Glomerular endothelial cell (primary cell): ENCODE measurements at places on chromosomes 6 and 20. TPM values are rescaled to one million over a fixed set of nuclear protein-coding genes. Genes with fewer than 3 reads are reported as not detected.

CGAS gene
- 3.4 and 7.7 TPM in 2 replicates for total RNA-seq

RAB32 gene
- total RNA-seq: 76.8 and 148 TPM in 2 replicates

LPA gene
- not detected in 2 replicates for total RNA-seq

LMBRD1 gene
- total RNA-seq: 33.8 and 34.5 TPM in 2 replicates

SLC13A3 gene
- total RNA-seq: 0.10 and 0.47 TPM in 2 replicates

SLC22A1 gene
- not detected in 2 replicates for total RNA-seq

TMEM244 gene
- total RNA-seq: not detected in 2 replicates

NMBR gene
- total RNA-seq: not detected in 2 replicates

FAM50B gene
- 6.8 and 8.3 TPM in 2 replicates for total RNA-seq

POM121L2 gene
- not detected in 2 replicates for total RNA-seq

MYH7B gene
- total RNA-seq: not detected in 2 replicates

CD24 gene
- 6.4 and 38.0 TPM in 2 replicates for total RNA-seq

BPI gene
- not detected in 2 replicates for total RNA-seq

SLC17A3 gene
- total RNA-seq: not detected in 2 replicates

SLC22A16 gene
- not detected in 2 replicates for total RNA-seq

TMC2 gene
- total RNA-seq: not detected in 2 replicates

FERMT1 gene
- total RNA-seq: 1.2 and 3.9 TPM in 2 replicates

PIGU gene
- total RNA-seq: 17.7 and 24.4 TPM in 2 replicates

RNF39 gene
- total RNA-seq: not detected in 2 replicates

ZSCAN23 gene
- total RNA-seq: 1.2 and 2.0 TPM in 2 replicates

NR2E1 gene
- not detected in 2 replicates for total RNA-seq

C6orf118 gene
- total RNA-seq: not detected in 2 replicates

GTSF1L gene
- total RNA-seq: not detected in 2 replicates

C20orf141 gene
- total RNA-seq: not detected in 2 replicates

PTK6 gene
- total RNA-seq: not detected in 2 replicates

TSPO2 gene
- not detected in 2 replicates for total RNA-seq

RIMS4 gene
- not detected in 2 replicates for total RNA-seq

FNDC11 gene
- total RNA-seq: 0.44 and 0.99 TPM in 2 replicates

CRISP2 gene
- not detected in 2 replicates for total RNA-seq

ANGPT4 gene
- total RNA-seq: not detected in 2 replicates

COL21A1 gene
- total RNA-seq: 0.29 and 0.82 TPM in 2 replicates

ENPP1 gene
- 0.53 and 1.2 TPM in 2 replicates for total RNA-seq

SOX4 gene
- total RNA-seq: 66.0 and 108 TPM in 2 replicates

PLG gene
- not detected in 2 replicates for total RNA-seq

RIPPLY2 gene
- total RNA-seq: not detected in 2 replicates

ANKRD6 gene
- 14.0 and 18.5 TPM in 2 replicates for total RNA-seq

PRSS16 gene
- 0.05 TPM in 1 of 2 replicates, not detected in the other for total RNA-seq

E2F3 gene
- total RNA-seq: 13.0 and 16.4 TPM in 2 replicates

DOK5 gene
- total RNA-seq: 0.39 and 1.5 TPM in 2 replicates

C2 gene
- total RNA-seq: not detected in 2 replicates

ZNF334 gene
- total RNA-seq: 0.73 and 1.1 TPM in 2 replicates

SLC52A3 gene
- total RNA-seq: not detected in 2 replicates

SLC35F1 gene
- total RNA-seq: not detected in 2 replicates

KIFC1 gene
- total RNA-seq: 3.9 and 21.9 TPM in 2 replicates

C4B gene
- 1.1 and 1.3 TPM in 2 replicates for total RNA-seq

SEL1L2 gene
- total RNA-seq: not detected in 2 replicates

CTAGE9 gene
- 0.05 TPM in 1 of 2 replicates, not detected in the other for total RNA-seq
